ENCODE measurements at places on chromosomes 4 and X.

DNA sequence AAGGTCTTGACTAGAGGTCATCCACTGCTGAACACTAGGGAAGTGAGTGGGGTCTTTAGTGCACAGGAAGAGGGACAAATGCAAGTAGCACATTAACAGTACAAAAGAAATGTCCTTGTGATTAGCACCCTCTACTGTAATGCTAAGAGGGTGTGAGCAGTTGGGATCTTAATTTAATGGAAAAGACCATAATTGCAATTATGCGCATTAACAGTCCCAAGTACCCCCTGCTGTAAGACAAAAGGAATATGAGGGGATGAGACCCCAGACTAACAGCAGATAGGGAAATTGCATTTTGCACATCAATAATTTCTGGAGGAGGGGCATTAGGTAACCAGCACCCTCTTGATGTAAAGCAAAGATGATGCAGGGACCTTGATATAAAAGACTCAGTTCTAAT lies 285.0 kb downstream of the CHIC1 start:
- no peak for DNase-seq

DNA sequence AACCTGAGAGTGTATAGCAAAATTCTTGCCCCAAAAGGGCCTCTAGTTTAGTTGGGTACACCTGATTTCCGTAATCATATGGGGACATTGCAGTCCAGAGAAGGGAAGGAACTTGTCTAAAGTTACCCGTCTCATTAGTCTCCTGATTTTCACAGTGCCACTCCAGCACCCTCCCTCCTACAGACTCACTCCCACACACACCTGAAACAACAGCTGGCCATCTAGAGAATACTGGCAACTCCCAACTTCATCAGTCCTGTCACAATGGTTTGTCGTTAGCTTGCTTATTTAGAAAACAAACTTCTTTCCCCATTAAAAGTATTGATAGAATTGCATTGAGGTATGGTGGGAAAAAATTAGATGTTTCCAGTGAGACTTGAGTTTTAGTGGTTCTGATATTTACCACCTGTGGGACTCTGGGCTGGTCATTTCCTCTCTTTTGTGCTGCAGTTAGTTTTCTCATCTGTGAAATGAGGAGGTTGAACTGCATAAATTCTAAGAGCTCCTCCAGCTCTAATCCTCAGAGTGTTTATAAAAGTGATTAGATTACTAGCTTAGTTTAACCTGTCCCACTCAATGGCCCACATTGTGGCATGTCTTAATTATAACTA lies 1.7 kb downstream of the IL13RA1 start:
- DNase-seq = no peak

GRCh38 chrX:120308959-120309872 lies 2.0 kb downstream of the TMEM255A start:
- DNase-seq = peak; percentile 36

GRCh38 chr4:76090241-76090691 lies 15.8 kb downstream of the ART3 start:
- DNase-seq = peak; percentile 16

GRCh38 chrX:25039036-25039435 lies 23.3 kb upstream of the ARX start:
- no peak for DNase-seq

DNA sequence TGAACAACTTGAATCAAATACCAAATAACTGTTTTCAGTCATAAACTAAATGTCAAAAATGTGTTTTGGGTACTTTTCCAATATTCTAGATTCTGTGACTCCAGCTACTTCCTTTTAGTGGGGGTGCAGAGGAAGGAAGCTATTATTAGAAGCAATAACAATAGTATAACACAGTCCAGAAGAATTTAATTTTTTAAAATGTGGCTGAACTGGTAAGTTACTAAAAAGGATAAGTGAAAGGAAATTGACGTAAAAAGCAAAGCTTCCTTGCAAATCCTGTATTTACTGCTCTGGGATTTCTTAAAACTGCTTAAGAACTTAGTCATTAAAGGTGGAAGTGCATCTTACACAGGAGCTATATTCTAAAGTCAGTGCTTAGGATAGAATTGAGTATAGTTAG lies 53.2 kb downstream of the MOSPD2 start:
- no peak for DNase-seq

- DNase-seq = no peak
Observed at GRCh38 chr4:46986922-46987638, 6.3 kb downstream of the GABRA4 start.

- DNase-seq = no peak
Observed at GRCh38 chr4:69517674-69518073, 22.0 kb upstream of the UGT2B4 start.

- no peak for DNase-seq
Observed at GRCh38 chrX:94831364-94831763, 1157.4 kb downstream of the FAM133A start.

DNA sequence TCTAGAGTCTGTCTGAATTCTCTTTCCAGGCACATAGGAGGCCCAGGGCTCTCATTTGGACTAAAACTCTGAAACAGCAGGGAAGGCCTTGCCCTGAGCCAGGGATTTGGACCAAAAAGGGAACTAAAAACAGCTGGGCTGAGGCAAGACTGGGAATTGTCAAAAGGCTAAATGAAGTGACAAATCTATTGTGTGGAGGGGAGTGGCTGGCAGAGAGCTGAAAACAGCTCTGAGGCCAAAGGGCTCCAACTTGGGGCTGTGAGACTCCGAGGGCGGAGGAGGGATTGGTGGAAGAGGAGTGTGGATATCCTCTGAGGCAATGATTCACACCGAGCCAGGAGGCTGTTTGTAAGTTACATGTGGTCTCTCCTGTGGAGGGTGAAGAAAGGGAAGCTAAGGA lies 63.2 kb downstream of the PHEX start:
- DNase-seq = no peak

DNA sequence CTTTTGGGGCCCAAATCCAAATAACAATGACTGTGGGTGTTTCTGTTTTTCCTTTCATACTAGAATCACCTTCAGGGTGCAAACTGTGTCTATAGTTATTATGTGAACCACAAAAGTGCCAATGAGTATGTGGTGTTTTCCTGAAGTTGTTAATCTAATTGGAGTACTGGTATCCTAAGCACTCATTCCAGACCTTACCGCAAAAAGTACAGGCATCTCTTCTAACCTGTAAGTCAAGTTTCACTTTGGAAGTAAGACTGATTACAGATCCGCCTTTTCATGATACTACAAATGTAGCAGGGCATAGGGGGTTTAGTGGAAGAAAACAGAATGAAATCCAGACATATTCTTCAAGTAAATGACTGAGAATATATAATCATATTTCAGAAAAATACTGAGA lies 16.1 kb downstream of the COQ2 start:
- no peak for DNase-seq

DNA sequence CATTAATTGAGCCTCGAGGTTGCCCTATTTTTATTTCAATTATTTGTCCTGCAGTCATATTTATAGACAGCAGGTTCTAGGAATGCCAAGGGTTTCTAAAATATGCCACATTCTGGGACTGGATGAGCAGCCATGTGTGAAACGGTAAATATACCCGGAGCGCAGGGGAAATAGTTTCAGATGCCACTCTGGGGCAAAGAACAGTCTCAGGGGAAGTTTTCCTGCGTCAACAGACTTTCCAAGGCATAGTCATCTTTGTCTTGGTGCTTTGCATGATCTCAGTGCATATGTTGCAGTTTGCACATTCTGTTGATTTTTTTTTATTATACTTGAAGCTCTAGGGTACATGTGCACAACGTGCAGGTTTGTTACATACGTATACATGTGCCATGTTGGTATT lies 71.0 kb downstream of the GPAT3 start:
- DNase-seq = no peak

- DNase-seq = no peak
Observed at GRCh38 chr4:31741326-31741725, 1021.2 kb downstream of the PCDH7 start.

DNA sequence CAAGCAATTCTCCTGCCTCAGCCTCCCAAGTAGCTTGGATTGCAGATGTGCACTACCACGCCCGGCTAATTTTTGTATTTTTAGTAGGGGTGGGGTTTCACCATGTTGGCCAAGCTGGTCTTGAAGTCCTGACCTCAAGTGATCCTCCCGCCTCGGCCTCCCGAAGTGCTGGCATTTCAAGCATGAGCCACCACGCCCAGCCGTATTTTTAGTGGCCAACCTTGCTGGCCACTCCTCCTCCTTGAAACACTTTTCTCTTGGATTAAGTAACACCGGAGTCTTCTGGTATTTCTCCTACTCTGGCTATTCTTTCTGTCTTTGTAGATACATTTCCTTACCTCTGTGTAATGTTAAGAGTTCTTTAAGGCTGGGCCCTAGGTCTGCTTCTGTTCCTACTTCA lies 11.1 kb upstream of the RPL39 start:
- DNase-seq = no peak

DNA sequence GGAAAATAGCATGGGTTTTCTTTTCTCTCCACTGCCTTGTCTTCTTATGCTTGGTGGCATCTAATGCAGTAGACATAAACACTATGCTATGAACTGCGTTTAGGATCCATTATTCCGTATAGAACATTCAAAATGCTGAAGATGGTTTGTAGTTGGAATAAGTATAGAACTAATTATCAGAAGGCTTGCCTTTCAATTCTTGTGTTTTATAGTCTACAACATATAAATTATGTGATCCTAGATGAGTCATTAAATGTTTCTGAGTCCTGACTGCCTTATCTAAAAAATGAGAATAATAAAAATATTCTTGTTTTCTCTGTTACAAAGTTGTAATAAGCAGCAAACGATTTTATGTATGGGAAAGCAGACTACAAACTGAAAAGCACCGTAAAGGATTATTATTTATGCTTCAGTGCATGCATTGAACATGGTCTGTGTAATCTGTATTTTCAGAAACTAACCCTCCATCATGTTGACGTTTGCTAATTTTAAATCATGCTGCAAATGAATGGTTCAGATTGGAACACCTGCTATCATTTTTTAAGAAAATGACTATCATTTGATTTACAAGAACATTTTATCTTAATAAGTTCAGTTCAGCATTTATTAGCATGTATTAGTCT lies 335.9 kb upstream of the AADAT start:
- no peak for DNase-seq

DNA sequence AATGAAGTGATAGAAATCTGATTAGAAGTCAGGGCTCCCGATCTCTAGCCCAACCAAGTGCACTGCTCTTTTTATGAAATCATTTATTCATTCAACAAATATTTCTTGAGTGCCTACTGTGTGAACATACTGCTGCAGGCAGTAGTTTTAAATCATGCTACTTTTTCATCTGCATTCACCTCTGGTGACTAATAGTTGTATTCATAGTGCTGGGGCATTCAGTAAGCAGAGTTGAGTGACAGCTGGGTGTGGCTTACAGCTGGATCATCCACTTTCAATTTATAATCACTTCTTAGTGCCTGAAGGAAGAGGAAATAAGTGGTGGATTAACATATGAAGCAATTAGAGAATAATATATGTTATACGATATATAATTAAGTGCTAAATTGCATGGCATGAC lies 94.1 kb upstream of the HPRT1 start:
- DNase-seq = no peak

- no peak for DNase-seq
Observed at GRCh38 chr4:107619066-107619465, 101.0 kb downstream of the PAPSS1 start.

DNA sequence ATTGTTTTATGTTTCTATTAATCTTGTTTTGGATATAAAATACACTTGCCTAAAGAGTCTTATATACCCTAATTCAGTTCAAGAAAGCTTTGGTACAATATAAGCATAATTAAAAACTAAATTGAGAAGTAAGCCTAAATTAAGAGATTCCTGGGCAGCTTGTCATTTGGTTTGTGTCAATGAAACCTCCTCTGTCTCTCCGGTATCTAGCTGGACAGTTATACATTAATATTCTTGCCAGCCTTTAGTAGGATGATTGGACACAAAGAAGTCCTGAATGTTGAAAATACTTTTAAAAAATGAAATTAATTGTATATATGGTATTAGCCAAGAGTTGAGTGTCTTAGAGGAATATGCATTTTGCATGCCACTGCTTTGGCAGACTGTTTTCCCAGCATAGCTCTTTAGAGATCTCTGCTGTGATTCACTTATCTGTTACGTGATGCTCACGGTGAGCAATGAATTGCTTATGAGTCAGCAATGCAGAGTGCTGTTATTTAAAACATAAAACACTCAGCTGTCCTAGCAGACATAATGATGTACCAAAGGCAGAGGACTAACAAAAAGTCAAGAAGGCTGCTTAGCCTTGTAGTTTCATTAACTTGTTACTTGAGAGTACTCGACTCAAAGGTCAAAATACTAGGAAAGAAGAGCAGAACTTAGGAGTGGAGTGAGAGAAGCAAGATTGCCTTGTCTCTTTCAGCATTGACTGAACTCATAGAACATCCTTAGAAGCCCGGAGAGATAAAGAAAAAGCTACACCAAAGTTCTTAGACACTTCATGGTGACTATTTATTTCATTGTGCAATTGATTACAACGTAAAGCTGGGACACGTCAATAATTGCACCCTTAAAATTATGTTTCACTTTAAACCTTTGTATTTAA lies 1296.1 kb upstream of the PCDH7 start:
- no peak for DNase-seq

DNA sequence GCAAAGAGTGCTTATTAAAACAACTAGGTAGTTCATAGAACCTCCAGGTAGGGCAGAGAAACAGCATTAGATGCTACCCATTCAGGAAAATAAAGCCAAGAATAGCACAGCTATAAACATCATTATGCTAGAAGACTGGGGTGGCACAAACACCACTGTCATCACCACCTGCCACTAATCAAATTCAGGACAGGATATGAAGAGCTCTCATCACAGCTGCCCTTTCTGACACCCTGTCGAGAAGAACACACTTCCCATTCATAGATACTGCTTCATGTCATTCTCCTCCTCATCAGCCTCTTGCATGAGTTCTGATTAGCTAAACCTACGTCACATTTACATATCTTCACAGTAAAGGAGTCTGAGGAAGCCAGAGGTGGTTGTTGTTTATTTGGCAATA lies 692.3 kb upstream of the HS3ST1 start:
- DNase-seq = no peak

DNA sequence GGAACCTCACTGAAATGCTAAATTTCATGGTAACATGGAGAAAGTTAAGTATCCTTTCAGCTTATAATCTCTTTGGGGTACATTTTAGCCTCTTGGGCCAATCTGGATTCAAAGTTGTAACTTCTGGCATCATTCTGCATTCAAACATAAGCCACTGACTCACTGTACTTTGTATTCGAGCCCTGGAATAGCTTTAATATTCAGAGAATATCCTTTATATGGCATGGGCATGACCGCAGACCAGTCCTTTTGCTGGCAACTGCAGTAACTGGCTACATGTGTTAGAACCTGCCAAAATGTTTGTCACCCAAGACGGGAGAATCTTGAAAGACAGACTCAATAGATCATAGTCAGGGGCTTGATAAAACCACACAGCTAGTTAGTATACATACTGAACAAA lies 3.3 kb downstream of the GASK1B start:
- DNase-seq = no peak

- DNase-seq = no peak
Observed at GRCh38 chr4:110155654-110156053, 42.8 kb downstream of the ELOVL6 start.

- DNase-seq = no peak
Observed at GRCh38 chr4:7158991-7159390, 33.3 kb upstream of the SORCS2 start.

- no peak for DNase-seq
Observed at GRCh38 chr4:31071508-31072486, 351.6 kb downstream of the PCDH7 start.

GRCh38 chrX:6026980-6027379 lies 201.7 kb downstream of the NLGN4X start:
- DNase-seq = no peak

Data from heart right ventricle (tissue), 16 donors.